ENCODE measurements at places on chromosomes 1 and 21. TPM values are rescaled to one million over a fixed set of nuclear protein-coding genes. Genes with fewer than 3 reads are reported as not detected.

Gene AMY1C
- 71.2 TPM for polyA plus RNA-seq

- DNase-seq, result peak; percentile 71
These were observed 60.6 kb downstream of the PTPRC start for GRCh38 chr1:198699167-198700015.

GRCh38 chr1:167922611-167923074, 8.7 kb upstream of the ADCY10 start:
- no peak for DNase-seq

Gene VPS13D
- polyA plus RNA-seq, result 18.4 TPM

GRCh38 chr1:28905921-28906666, 8.3 kb upstream of the EPB41 start:
- DNase-seq, result no peak

Gene MAB21L3
- 0.08 TPM for polyA plus RNA-seq

Gene FABP3
- polyA plus RNA-seq, result 39.8 TPM

- peak; percentile 35 for DNase-seq
These were observed 637 bp downstream of the LYPLA2 start for GRCh38 chr1:23791516-23792047.

GRCh38 chr1:22826604-22827580, 116.3 kb downstream of the EPHB2 start:
- DNase-seq, result peak; percentile 73

DNA sequence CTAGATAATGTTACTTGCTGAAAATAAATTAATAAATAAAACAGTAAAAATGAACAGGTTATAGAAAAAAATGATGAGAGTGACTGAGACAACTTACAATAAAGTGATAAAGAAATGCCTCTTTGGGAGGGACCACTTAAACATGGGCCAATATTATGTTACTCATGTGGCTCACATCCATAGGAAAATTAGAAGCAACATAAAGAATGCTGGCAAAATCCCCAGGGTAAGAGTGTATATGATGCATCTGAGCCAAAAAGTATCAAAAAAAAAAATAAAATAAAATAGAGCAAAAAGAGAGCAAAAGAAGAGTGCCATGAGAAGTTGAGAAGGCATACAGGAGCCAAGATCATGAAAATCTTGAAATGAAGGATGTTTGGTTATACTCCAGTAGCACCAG, 818.0 kb downstream of the LTN1 start:
- peak; percentile 74 for DNase-seq

DNA sequence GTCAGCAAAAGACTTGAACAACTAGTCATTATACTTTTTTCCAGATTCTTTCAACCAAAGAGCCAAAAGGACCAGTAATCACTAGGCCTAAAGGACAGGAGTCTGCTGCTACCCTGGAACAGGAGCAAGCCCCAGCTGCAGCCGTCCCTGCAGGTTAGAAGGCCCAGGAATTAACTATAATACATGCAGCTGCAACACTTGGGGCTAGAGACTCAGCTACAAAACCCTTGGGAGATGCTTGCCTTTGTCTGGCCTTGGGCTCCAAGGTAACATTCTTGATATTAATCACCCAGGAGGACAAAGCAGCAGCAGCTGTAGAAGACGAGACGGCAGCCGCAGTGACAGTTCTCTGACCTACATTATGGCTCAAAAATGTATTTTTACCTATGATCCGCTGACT, 841.2 kb upstream of the ADGRL4 start:
- DNase-seq, result no peak

All from lung (tissue), 17 donors.